NCI-H446 treated with DMSO at 0.1 percent for 48 hours (cell line): ENCODE measurements at places on chromosomes 7 and 10.

DNA sequence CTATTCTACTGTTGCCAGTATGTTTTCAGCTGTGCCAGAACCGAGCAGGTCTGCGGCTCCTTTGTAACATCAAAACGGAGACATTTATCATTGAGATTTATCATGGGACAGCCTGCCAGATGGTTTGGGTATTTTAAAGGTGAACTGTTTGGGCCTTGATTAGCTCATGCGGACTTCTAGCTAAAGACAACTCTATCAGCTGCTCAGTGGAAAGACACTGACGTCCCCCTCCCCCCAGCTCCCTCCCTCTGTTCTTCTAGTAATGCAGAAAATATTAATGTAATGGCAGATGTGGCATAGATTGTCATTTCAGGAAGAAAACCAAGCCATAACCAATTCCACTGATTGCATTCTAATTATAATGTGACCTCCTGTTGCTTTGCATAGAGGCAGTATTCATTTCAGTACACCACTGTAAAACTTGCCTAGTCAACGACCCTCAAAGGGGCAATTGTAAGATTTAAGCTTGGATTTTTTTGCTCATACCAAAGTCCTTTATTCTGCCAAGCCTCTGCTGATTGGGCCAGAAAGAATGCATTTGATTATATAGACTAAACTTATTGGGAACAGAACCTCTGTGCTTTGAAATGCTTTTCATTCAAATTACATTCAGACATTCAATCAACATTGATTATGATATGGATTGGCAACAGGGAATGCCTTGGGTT is 966.8 kb downstream of the LRMDA start:
- peak; percentile 87 for DNase-seq

DNA sequence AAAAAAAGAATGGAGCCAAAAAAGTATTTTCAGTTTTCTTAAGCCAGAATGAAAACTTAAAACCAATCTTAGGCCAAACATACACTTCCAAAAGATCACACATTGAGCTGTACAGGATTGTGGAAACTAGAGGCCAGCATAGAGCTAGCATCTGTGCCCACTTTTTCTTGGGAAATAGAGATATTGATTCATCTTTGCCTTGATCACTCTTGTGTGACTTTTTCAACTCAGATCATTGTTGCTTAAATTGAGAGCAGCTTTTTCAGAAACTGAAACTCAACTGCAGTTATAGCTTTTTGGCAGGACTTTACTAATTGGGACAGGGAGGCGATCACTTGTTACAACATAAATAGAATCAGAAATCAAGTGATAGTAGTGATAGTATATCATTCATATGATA is 132.2 kb downstream of the PRKG1 start:
- no peak for DNase-seq

DNA sequence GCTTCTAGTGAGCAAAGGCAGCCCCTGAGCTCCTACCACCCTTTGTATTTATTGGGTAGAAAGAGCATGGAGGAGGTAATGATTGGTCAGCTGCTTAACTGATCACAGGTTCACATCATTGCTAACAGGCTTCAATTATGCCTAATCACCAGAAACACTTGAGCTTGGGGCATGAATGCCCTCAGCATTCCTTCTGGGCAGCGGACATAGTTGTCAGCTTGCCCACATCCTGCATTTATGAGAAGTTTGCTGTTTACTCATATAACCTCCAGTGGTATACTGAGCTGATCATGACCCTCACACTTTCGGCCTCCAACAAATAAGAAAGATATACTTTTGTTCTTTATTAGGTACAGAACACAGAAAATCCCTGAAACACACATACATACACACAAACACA is 140.3 kb upstream of the ODAD2 start:
- DNase-seq: no peak

DNA sequence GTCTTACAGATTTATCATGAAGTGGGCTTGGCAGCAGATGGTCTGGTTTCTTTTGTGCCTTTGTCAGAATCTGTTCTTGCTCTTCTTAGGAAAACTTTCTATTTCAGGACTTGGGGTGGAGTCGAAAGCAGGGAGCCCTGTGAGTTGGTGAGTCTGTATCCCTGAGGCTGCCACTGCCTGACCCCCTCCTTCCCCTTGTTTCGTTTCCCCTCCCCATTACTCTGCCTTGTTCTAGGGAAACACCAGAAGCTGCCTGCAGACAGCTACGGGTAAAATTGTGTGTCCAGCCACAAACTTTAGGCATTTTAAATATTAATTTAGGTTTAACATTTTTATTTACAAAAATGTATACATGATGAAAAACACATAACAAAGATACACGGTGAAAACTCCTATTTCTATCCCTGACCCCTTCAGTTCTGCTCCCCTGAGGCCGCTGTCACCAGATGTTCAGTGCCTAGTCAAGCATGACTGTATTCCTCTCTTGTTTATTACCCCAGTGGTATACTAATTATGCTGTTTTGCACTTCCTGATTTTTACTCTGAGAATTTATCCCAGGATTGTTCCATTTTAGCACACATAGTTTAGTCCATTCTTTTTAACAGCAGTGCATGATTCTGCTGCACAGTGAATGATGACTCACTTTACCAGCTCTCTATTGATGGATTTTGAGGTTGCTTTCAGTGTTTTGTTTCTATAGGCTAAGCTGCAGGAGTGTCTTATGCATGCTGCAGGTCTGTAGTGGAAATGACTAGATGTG is 9.1 kb downstream of the TSPAN14 start:
- no peak for DNase-seq

DNA sequence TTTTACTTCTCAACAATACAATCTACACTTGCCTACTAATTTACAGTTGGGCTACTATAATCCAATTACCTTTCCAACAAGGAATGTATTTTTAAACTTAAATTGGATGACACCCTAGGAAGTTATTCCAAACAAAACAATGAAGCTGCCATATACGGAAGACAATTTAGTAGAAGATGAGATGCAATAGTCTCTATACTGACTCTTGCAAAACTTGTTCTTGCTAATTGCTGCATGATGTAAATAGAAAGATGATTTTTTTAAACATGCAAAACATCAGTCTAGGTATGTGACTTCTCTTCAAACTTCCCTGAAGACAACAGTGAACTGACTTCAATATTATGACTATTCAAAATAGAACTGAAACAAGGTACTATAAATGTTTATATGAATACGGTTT is 17.6 kb downstream of the NT5C3A start:
- DNase-seq: no peak

GRCh38 chr7:85685901-85686300 is 499.0 kb upstream of the SEMA3D start:
- no peak for DNase-seq

DNA sequence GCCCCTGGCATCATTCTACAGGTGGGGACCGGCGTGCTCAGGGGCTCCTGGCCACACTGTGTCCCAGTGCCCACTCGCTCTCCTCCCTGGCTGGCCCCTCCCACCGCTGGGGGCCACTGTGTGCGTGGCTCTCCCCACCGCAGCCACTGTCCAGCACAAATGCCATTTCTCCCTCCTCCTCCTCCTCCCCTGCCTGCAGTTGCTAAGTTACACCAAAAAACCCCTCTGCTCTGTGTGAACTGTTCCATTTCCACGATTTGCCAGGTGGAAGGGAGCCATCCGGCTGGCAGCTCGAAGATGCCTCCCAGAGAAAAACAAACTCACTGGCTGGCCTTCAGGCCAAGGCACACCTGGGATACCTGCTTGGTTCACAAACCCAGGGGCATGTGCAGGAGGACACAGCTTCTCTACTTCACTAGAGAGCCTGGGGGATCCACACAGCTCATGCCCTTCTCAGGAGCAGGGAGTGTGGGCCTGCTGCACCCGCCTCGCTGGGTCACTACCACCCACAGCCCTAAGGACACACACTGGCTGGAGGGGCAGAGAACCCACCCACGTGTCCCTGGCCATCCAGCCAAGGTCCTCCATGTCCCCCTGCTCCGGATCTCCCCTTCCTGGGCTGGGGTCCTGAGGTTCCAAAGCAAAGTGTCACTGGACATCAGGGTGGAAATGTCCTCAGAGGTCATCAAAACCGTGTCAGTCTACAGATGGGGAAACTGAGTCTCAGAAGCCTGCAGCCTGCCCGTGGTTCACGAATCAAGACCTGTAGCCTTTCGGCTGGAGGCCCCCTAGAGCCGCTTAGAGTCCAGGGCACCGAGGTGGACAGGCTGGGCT is 1.7 kb downstream of the RASGEF1A start:
- DNase-seq: no peak

DNA sequence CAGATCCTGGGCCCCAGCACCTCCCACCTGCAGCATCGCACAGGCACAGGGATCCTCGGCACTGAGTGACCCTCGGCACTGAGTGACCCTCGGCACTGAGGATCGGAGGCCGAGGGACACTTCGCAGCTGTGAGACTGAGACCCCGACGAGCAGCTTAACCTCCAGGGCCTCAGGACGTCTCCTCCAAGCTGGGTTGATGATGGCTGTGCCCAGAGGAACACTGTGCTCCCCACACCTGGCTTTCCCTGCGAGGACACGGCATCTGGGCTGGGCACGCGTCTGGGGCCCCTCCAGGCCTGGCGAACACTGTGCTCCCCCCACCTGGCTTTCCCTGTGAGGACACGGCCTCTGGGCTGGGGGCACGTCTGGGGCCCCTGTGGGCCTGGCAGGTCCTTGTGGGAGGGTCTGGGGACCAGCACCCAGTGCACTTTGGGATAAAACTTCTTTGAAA is 158.3 kb upstream of the PPP2R2D start:
- no peak for DNase-seq

DNA sequence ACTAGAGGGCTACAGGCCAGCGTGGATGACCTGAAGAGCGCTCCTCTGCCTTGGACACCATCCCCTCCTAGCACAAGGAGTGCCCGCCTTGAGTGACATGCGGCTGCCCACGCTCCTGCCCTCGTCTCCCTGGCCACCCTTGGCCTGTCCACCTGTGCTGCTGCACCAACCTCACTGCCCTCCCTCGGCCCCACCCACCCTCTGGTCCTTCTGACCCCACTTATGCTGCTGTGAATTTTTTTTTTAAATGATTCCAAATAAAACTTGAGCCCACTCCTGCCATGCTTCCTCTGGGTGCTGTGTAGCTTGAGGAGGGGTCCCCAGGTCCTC is 4.5 kb downstream of the SNCG start:
- no peak for DNase-seq

DNA sequence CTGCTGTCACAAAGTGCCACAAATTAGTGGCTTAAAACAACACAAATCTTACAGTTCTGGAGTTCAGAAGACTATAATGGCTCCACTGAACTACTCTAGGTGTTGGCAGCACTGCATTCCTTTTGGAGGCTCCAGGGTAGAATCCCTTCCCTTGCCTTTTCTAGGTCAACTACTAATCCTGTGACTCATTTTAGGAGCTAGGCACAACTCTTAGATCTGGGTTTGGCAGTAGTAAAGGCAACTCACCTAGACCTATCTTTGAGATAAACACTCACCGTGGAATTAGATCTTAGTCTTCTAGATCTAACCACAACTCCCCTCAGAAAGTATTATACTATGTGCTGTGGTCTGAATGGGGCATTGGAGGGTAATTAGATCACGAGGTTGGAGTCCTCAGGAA is 60.4 kb downstream of the ANKIB1 start:
- DNase-seq: no peak

GRCh38 chr7:47241112-47242065 is 340.5 kb downstream of the TNS3 start:
- DNase-seq: no peak

GRCh38 chr10:31669357-31669756 is 259.3 kb downstream of the ARHGAP12 start:
- peak; percentile 91 for DNase-seq

GRCh38 chr10:70913893-70914240 is 25.5 kb upstream of the PCBD1 start:
- DNase-seq: no peak

DNA sequence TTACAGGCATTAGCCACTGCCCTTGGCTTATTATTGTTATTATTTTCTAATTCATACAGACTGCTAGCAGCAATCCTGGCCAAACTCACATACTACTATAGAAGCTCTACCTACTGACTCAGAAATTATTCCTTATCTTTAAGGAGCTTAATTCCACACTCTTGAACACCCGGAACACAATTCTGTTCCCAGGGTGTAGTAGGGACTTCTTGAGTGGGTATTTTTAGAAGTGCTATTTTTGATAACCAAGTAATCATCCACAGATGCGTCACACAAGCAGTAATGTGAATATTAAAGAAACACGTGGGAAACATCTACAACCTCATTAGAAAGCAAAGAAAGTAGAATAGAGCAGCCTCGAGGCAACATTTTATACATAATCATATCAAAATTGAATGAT is 149.2 kb downstream of the PTEN start:
- DNase-seq: no peak

- DNase-seq: no peak
These were observed 12.0 kb upstream of the KLHL7 start for GRCh38 chr7:23093546-23093945.

GRCh38 chr10:48750019-48750418 is 65.3 kb downstream of the WDFY4 start:
- no peak for DNase-seq

GRCh38 chr7:157707983-157708918 is 371.4 kb downstream of the DNAJB6 start:
- DNase-seq: no peak

DNA sequence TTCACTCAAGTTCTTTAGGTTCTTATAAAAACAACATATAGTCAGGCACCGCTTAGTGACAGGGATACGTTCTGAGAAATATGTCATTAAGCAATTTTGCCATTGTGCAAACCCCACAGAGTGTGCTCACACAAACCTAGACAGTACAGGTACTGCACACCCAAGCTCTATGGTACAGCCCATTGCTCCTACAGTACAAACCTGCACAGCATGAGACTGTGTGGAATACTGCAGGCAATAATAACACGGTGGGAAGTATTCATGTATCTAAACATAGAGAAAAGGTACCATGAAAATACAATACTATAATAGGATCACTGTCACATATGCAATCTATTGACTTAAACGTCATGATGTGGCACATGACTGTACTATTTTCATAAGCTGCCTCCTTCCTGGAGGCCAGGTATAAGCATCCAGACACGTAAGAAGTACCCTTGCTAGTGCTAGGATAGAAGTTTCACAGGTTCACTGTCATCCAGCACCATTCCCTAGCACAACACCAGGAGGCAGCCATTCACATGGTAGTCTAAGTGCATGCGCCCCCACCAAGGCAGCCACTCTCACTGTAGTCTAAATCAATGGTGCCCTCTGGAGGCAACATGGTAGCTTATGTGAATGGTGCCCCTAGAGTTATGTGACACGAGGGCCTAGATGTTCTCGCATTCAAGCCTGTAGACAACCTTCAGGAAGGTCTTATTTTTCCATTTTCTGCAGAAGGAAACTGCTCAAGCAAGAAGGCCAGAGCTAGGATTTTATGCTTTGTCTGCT is 98.5 kb downstream of the ARHGAP22 start:
- no peak for DNase-seq

DNA sequence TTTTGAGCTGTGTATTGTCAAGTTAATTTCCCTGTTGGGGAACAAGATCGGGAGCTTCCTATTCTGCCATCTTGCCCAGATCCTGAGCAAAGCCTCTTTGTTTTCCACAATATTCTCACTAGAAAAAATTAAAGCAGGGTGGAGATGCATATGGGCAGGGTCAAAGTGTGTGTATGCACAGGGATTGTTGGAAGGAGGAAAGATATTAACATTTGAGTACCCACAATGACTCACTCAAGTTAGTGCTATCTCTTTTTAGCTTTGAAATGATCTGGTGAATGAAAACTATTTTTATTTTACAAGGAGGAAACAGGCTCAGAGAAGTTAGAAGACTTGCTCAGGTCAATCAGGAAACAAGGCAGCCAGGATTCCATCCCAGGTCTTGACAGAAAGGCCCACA is 6.7 kb upstream of the BTBD16 start:
- no peak for DNase-seq

- DNase-seq: no peak
These were observed 68.5 kb downstream of the NT5C2 start for GRCh38 chr10:103124420-103125096.

GRCh38 chr10:103757531-103758293 is 97.7 kb downstream of the SH3PXD2A start:
- peak; percentile 4 for DNase-seq

GRCh38 chr10:73494877-73495225 is 973 bp downstream of the PPP3CB start:
- DNase-seq: no peak
